OCI-M1 (cell line): ENCODE measurements at places on chromosomes 4 and X.

DNA sequence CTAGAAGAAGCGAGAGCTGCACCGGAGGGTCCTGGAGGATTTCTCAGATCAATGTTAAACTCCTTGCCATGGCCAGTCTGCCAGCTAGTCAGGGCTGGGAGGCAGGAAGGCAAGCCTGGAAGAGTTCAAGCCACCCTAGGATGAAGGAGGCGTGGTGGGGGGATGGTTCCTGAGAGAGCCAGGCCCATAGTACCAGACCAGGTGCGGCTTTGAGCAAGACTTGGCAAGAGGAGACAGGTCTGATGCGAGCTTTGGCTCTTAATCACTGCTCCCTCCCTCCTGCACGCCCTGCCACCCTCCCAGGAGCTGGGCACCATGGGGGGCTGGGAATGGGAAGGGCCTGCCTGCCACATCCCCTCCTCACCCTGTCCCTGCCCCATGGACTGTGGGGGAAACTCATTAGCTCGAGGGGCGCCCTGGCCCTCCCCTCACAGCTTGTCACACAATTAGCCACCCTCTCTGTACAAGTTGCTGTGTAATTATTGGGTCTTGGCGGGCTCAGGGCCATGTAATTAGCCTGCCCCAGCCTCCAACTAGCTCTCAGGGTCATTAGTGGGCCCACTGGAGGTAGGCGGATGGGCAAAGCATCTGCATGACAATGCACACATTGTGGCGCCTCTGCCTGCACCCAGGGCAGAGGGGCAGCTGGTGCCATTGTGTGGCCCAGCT lies 50.3 kb downstream of the EFNB1 start:
- DNase-seq = no peak

- DNase-seq = no peak
These were observed 223.2 kb downstream of the FAM47A start for GRCh38 chrX:33908898-33909297.

GRCh38 chr4:82376109-82376508 lies 2.3 kb upstream of the HNRNPD start:
- DNase-seq = no peak

GRCh38 chr4:29082684-29083083 lies 1637.5 kb upstream of the PCDH7 start:
- DNase-seq = no peak

DNA sequence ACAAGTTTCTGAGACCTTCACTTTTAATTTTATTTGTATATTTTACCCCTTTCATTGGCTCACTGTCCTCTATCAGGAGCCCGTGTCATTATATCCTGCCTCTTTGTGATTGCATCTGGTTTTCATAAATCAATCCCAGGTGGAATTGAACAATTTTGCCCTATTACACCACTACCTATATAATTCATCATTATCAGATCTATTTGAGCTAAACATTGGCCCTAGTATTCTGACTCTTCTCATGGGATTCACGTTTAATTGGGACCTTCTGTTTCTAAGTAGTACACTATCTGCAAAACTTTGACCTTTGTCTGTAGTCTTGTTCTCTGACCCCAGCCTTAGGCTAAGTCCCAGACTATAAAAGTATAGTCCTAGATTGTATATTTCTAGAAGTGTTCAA lies 114.1 kb downstream of the FAT4 start:
- no peak for DNase-seq

DNA sequence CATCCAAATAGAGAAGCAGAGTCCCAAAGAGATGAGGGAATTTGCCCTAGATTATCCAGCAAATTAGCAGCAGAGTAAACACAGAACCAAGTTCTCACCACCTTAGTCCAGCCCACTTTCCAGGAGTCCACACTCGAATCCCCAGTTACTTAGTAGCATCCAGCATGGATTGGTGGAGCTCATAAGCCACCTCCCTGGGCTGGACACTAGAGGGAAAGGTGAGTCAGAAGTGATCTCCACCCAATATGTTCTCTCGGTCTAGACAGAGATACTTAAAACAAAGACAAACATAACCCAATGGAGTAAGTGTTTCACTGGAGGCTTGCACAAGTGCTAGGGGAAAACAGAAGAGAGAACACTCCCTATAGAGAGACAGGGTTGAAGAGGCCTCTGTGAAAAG lies 105.1 kb upstream of the CPEB2 start:
- DNase-seq = no peak
